ENCODE measurements at places on chromosomes 16 and 17.

GRCh38 chr17:45018514-45018847 lies 33.0 kb downstream of the DCAKD start:
- no peak for DNase-seq

DNA sequence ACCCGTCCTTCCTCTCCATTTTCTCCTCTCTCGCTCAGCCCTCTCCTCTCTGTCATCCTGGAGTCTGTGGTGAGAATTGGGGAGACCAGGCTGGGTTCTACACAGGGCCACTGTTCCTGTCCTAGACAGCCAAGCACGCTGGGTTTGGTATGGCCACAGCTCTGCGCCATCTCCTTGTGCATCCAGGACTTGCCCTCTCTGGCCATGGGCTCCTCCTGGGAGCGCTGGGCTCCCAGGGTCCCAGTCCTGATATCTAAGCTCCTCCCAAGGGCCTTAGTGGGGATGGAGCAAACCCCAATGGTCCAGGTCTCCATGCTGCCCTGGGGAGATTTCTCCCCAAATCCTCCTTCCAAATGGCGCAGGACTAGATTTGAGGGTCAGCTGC lies 27.2 kb upstream of the ITGA3 start:
- DNase-seq = no peak

GRCh38 chr17:47736501-47737495 lies 3.8 kb downstream of the TBX21 start:
- no peak for DNase-seq

- DNase-seq = no peak
Observed at GRCh38 chr16:78286065-78286464, 186.6 kb downstream of the WWOX start.

GRCh38 chr16:7614021-7614795 lies 281.6 kb downstream of the RBFOX1 start:
- no peak for DNase-seq

DNA sequence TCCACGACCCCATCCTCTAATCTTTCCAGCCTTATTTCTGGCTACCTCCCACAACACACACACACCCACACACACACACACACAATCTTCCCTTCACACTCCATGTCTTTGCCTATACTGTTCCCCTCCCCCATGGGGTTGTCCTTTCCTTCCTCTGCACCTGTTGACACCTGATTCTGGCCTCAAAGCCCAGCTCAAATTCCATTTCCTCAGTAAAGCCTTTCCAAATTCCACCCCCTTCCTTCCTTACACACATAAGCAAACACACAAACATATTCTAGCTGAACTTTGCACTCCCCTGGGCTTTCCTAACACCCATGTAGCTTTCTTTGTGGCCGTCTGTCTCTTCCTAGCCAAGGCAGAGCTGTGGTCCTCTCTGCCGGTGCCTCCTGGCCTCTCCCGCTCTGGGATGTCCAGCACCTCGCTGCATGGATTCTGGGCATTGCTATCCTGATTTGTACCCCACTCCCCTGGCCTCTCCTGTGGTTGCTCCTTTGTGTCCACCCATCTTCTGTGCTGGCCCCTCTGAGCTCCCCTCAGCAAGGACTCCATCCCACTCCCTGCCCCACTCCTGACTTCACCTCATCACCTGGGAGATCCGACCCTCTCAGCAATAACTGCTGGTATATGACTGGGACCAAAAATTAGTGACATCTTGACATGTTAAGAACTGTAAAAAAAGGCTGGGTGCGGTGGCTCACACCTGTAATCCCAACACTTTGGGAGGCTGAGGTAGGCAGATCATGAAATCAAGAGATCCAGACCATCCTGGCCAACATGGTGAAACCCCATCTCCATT lies 8.4 kb upstream of the SRCIN1 start:
- no peak for DNase-seq

GRCh38 chr17:63537001-63537400 lies 13.3 kb upstream of the DCAF7 start:
- no peak for DNase-seq

GRCh38 chr17:32461853-32462617 lies 17.7 kb downstream of the PSMD11 start:
- DNase-seq = peak; percentile 82

- DNase-seq = no peak
Observed at GRCh38 chr16:67277294-67277998, 1.9 kb upstream of the PLEKHG4 start.

GRCh38 chr17:51270636-51271035 lies 10.3 kb downstream of the UTP18 start:
- DNase-seq = no peak

DNA sequence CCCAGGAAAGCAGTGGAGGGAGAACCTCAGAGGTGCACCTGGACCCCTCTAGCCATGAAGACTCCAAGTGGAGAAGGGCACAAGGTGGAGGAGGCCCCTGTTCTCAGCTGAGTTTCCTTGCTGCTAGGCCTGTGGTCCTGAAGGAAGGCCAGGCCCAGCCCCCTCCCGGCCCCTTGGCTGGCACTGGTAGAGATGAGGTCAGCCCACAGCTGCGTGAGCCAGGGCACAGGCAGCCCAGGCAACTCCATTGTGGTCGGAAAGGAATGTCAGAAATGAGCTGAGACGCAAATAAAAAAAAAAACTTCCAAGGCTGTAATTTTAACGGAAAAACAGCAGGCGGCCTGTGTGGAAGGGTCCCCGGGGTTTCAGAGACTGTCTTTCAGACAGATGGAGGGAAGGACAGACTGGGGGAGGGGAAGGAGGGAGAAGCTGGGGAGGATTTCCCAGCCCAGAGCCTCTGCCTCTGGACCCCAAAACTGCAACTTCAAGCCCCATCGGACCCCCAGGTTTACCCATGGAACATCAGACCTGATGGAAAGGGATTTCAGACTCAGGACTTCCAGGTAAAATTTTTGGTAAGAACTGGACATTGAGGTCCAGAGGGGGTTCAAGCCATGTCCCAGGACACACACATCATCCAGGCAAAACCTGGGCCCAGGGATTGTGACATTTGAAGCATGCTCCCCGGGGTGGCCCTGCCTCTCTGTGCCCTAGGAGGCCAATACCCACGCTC lies 25.6 kb upstream of the MRPS23 start:
- no peak for DNase-seq

GRCh38 chr17:60165971-60166370 lies 16.2 kb downstream of the CA4 start:
- no peak for DNase-seq

DNA sequence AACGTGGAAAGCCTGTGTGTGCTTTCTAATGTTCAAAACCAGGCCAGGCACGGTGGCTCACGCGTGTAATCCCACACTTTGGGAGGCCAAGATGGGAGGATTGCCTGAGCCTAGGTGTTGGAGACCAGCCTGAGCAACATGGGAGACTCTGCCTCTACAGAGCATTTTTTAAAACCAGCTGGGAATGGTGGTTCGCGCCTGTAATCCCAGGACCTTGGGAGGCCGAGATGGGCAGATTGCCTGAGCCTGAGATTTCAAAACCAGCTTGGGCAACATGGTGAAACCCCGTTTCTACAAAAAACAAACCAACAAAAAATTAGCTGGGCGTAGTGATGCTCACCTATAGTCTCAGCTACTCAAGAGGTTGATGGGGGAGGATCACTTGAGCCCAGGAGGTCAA lies 26.4 kb downstream of the RNF213 start:
- DNase-seq = no peak

GRCh38 chr17:63519116-63519881 lies 3.9 kb upstream of the KCNH6 start:
- DNase-seq = no peak

DNA sequence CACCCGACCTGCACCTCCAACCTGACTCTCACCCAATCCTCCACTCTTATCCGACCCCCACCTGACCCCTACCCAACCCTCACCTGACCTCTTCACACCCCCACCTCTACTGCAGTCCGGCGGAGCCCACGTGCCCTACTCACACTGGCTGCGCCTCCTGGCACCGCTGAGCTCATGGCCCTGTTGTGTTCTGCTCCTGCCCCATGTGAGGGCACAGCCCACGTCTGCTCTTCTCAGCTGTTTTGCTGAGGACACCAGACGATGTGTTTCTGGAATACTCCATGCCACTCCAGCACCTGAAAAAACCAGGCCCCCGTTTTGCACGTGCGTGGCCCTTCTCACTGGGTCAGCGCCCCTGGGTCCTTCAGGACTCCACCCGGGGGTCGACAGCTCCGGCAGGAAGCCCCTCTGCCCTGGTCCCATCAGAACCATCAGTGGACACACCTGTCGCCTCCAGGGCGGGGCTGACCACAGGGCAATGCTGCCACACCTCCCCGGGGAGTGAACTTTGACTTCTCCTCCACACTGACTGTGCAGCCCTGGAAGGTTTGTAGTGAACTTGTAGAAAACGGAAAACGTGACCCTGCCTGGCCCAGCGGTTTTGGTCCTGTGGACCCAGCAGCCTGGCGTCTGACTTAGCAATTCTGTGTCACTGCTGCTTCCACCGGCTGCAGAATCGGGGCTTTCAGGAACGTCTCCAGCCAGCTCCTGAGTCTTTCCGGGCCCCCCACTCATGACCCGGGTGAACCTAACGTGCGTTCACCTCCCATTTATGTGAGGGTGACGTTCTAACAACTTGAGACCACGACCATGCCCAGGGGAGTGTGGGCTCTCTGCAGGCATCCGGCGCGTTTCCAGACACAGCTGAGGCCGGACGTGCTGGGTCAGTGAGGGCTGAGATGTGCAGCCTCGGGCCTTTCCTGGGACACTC lies 5.7 kb upstream of the RAB40B start:
- DNase-seq = no peak

GRCh38 chr17:60077226-60077625 lies 1.5 kb downstream of the HEATR6 start:
- no peak for DNase-seq

DNA sequence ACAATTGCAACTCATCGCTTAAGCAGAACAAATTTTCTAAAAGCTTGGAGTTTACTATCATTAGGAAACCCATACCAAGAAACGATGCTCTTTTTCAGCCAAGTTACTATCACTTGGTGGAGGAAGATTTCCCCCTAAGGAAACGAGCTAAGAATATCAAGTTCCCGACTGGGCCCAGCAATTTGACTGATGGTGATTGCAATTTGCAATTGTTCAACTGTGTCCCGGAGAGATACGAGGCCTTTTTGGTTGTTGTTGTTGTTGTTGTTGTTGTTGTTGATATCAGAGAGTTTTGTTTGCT lies 6.2 kb downstream of the HS3ST3A1 start:
- no peak for DNase-seq

DNA sequence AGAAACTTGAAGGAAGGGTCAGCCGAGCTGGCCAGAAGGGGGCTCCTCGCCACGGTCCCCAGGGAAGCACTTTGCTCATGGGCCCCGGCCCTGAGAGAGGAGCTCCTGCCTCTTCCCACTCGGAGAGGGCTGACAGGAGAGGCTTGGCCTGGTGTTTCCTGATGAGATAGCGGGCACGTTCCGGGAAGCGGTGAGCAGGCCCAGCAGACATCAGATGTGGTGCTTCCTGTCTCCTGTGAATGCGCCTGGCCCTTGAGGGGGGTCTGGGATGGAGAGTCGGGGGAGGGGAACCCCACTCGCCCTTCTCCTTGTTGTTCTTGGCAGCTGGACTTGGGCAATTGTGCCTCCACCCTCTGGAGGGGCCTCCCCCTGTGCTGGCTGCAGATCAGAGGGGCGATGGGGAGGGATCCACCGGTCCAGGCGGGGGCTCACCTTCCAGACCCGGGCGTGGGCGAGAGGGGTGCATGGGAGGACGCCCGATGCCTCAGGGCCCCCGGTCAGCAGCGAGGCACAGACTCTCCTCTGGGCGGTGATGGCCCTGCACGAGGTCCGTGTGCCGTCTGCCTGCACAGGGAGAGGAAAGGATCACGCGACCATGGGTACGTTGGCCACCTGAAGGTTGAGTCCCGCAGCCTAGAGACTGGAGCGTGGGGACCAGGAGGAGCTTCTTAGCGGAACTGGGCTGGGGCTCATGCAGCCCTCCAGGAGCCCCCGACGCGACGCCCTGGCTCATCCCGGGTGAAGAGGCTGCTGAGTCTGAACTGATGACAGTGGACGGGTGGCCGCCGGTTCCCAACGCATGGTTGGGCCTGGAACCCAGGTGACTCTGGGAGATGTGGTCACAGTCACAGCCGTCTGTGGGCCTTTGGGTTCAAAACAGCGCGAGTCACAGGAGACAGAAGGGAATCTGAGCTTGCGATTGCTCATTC lies 25.4 kb downstream of the METRNL start:
- DNase-seq = no peak

DNA sequence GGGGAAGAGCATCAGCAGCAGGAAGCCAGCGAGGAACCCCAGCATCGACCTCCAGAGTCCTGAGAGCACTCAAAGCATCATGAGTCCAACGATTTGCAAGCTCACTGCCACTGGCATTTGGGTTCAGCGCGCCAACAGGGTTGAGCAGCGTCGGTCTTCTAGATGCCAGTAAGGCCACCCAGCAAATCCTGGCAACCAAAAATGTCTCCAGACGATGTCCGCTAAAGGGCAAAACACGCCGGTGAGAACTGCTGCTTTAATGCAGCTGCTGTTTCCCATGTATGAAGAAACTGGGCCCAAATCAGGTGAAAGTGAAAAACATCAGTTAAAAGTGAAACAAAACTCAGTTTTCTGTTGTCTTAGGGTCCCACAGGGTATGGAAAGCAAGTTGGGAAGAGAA lies 70.2 kb downstream of the ANKRD11 start:
- DNase-seq = no peak

GRCh38 chr17:64423881-64424280 lies 25.0 kb upstream of the MILR1 start:
- no peak for DNase-seq

DNA sequence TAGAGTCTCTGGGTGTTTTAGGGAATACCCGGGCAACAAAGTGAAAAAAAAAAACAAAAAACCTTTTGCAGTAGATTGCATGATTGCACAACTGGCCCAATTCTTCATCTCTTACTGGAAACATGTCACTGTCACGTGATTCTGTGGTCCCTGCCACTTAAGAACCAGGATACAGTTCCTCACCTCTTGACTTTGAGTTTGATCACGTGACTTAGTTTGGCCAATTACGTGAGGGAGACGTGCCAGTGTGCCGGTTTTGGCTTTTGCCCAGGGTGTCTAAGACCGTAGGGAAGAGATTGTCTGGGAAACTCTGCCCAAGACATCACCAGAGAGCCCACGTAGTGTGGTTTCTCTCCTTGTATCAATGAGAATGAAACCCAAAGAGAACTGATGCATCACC lies 88.7 kb downstream of the GRIN2A start:
- no peak for DNase-seq

- peak; percentile 69 for DNase-seq
Observed at GRCh38 chr17:1865252-1866037, 35.6 kb downstream of the RPA1 start.

DNA sequence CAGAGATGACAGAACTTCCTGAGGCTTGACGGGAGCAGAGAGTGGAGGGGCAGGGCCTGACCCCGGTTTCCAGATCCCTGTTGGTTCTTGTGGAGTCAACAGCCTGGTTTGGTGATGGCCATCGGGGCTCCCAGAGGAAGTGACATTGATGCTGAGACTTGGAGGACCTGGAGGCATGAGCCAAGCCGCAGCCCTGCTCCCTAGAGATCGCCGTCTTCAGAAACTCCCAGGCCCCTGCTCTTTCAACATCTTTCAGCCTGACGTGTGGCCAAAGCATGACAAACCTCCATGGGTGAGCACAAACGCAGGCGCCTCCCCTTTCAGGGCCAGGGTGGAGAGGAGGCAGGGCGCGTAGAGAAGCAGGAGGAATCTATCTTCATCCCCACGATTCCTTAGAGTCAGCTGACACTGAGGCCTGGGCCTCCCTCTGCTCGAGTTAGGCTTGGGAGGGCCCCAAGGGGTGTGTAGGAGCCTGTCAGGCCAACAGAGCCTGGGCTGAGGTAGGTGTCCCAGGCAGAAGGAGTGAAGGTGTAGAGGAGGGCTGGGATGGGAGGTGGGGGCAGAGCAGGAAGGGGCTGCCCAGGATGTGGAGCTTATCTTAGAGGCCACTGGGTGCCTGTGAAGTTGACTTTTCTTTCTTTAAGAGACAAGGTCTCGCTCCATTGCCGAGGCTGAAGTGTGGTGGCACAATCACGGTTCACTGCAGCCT lies 56.1 kb upstream of the MED9 start:
- DNase-seq = no peak

Measured in CD4-positive, alpha-beta T cell treated with Interleukin-17A for 4 hours (primary cell).